ENCODE measurements at places on chromosomes 5 and 9.

DNA sequence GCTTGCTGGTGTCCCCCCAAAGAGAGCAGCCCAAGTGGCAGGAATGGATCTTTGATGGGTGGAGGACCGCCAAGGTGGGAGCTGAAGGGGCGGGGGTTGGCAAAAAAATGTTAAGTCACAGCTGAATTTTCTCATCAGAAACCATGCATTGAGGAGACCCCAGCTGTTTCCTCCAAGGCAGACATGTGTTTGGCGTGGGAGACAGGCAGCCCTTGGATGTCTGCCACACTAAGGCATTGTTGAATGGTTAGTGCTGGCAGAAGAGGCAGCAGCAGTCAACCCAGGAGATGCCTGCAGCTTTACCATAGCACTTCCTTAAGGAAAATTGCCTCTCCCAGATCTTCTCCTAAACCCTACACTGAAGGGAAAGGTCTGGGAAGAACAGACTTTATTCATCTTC, 394.9 kb upstream of the CD180 start:
- DNase-seq, result no peak

DNA sequence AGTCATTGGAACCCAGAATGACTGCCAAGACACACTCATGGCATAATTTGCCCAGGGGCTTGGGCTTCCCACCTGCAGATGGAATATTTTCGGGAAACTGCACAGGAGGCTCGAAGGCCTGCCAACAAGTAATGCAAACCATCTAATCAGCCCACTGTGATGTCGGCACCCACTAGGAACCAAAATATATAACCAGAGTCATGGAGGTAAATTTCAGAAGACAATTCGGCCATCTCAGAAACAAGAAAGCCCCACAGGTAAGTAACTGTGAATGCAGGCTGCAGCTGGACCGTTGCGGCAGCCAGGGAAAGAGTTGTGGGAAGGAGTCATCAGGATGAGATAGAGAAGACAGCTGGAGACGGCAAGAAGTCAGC, 264.4 kb downstream of the SYK start:
- no peak for DNase-seq

- DNase-seq, result no peak
These were observed 102.2 kb upstream of the KLF4 start for GRCh38 chr9:107591781-107592180.

DNA sequence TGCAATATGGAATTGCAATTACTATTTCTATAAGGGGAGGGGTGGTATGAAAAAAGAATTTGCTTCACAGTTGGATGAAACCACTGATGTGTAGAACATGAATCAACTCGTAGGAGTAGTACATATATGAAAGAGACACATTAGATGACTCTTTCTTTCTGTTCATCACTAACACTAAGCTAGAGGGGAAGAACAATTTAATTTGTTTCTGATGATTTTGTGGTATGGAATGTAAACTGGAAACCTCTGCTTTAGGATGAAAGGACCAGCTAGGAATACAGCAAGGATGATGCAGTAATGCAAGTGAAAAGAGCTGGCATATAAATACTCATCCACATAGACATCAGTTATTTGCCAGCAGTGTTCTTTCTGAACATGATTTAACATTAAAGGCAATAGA, 113.4 kb downstream of the PAPPA start:
- DNase-seq, result no peak

DNA sequence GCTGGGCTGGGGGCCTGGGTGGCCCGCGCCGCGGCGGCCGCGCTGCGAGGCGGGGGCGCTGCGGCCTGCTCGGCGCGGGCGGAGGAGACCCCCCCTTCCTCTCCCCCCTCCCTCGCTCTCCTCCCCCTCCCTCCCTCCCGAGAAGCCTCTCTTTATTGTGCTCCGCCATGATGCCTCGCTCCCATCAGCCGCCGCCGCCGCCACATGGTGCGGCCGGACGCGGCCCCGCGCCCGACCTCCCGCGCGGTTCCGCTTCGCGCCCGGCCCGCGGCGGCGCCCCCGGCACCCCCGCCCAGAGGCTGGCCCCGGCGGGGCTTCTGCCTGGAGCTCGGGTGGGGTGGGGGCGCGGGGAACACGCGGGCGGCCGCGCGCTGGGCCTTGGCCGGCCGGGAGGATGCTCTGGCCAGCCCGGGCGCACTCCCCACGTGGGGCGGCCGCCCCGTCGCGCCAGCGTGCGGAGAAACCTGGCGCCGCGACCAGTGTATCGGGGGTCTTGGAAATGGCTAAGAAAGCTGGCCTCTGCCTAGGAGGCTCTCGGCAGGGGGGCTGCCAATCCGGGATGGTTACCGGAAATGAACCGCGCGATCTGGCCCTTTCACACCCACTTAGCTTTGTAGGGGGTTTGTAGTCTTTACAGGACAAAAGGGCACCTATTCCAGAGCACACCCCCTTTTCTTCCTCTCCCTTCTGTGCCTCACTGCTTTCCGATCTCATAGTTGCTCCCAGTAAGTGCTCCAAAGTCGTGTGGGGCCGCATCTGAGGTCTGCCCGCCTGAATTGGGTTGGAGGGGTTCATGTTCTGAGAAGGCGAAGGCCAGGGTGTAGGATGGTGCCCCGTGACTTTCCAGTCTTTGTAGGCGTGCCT, 1.0 kb downstream of the SET start:
- DNase-seq, result no peak

DNA sequence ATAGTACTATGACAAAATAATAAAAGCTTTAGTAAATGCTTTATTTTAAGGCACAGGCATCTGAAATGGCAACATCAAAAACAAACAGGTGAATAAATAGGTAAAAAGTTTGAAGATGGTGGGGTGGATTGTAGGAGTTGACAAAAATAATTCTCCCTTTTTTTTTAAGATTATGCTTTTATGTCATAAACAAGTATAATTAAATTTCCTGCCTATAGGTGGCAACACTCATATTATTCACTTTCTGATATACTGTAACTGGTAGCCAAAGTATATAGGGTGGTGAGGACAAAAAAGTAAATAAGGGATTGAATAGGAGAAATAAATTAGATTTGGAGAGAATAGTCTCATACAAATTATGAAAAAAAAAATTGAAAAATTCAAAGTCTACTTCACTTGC, 120.0 kb upstream of the ACOT12 start:
- DNase-seq, result no peak

DNA sequence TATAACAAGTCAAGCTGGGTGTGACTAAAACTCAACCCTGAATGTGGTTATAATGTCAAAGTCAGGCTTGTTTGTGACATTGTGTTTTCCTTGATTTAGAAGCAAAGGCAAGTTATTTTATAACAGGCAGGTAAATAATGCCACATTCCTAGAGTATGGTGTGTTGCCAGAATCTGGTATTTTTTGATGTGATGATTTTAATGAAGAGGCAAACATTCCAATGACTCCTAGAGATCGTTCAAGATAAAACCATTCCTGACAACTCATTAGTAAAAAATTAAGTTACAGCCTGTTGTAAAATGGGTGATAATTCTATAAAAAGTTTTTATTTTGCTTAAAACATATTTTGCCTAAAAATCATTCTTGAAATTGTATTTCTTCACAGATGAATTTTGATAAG, 60.0 kb downstream of the RAB14 start:
- no peak for DNase-seq

- DNase-seq, result no peak
These were observed 9.5 kb downstream of the SIL1 start for GRCh38 chr5:139188558-139189270.

DNA sequence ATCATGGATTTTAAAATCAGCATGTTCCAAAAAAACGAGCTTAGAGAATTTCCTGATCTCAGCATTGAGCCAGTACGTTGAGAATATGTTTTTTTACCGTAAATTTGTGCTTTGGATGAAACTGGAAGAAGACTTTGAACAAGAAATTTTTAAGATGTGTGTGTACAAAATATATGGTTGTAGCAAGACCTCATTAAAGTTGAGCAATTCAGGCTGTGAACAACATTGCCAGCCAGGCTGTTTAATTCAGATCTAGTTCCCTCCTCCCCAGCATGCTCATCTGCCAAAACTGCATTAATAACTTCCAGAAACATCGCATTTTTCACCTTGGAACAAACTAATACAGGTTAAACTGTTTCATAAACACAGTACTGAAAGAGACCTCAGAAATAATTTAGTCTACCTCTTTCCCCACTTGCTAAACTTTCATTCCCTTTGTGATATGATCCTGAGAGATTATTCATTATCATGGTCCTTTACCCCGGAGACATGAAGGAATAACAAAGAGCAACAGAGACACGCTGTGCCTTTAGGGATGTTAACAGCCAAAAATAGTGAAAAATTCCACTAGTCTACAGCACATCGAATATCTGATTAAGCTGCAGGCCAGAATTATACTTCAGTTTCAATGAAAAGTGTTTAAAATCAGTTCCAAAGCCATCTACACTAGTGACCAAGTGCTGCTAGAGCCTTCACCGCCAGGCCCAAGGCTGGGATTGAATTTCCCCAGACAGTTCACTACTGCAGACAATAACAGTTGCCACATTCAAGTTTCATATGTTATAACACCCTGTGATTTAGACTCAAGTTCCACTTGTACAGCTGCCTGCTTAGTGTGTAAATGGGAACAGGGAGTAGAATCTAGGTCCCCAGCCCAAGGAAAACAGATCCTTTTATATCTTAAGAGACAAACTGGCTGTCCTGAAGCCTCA, 89.6 kb downstream of the EFNA5 start:
- DNase-seq, result no peak

DNA sequence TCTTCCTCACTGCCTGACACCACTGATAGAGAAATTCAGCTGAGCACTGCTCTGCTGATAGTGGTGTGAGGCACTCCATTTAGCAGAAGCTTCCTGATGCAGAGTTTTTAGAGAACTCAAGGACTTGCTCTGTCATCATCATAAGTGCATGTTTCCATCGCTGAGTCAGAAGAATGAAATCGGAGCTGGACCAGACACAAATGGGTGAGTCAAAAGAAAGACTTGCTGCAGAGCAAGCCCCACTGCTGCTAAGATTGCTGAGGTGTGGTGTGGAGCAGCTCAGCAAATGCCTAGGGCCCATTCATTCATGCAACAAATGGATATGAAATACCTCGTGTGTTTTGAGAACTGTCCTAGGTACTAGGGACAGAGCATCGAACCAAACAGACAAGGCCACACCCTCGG, 410.2 kb upstream of the SLC30A5 start:
- no peak for DNase-seq

DNA sequence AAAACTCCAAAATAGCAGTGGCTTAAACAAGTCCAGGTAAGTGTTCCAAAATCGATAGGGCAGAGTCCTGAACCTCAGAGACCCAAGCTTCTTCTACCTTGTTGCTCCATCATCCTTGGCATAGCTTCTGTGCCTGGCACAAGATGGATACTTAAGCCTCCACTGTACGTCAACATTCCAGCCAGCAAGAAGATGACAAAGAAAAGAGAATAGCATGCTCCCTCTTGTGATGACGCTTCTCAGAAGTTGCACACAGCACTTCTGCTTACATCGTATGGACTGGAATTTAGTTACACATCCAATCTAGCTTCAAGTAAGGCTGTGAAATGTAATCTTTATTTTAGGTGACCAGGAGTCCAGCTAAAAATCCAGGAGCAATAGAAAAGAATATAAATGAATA, 227.4 kb downstream of the ESM1 start:
- no peak for DNase-seq

GRCh38 chr9:69085569-69086283, 50.2 kb downstream of the FXN start:
- no peak for DNase-seq

DNA sequence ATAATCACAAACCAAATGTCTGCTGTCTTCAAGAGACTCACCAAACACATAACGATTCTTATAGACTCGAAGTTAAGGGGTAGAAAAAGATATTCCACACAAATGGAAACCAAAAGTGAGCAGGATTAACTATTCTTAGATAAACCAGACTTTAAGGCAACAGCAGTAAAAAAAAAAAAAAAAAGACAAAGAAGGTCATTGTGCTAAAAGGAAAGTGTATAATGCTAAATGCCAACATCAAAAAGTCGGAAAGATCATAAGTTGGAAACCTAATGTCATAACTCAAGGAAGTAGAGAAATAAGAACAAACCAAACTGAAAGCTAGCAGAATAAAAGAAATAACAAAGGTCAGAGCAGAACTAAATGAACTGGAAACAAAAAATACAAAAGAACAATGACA, 714.6 kb downstream of the SEMA5A start:
- no peak for DNase-seq

- DNase-seq, result no peak
These were observed 71.8 kb upstream of the NFIL3 start for GRCh38 chr9:91495450-91495849.

DNA sequence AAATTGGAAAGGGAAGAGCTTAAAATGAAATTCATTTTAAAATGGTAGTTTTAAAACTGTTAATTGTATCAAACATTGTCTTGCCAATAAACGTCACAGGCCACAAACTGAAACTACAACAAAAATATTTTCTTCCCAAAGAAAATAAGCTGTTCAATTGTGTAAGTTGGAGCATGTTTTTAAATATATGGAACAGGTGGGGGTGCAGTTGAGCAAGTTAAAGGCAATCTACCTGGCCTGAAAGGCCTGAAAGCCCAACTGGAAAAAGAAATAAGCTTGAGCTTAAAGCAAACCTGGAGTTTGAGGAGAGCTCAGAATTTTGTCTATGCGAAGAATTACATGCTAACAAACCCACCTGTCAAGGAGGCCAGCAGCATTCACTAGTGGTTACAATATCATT, 439.5 kb downstream of the ACTL7B start:
- no peak for DNase-seq

- DNase-seq, result no peak
These were observed 5.1 kb upstream of the ORM1 start for GRCh38 chr9:114317665-114318357.

- no peak for DNase-seq
These were observed 13.7 kb downstream of the IER5L start for GRCh38 chr9:129164246-129164930.

- DNase-seq, result no peak
These were observed 8.2 kb downstream of the BNIP1 start for GRCh38 chr5:173152547-173152946.

DNA sequence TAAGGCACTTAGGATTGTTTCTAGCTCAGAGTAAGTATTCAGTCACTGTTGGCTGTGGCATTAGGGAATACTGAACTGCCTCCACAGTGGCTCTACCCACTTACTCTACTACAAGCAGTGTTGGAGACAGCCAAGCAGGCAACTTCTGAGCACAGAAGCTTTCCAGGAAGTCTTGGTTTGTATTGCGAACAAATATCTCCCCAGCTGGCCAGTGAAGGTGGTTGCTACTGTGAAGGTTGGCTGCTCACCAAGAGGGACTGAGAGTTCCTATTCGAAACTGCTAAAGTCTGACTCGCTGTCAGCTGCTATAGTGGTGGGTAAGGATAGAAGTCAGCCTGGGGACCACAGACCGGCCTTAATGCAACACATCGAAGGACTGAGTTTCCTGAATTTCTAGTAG, 319.1 kb downstream of the KIF4B start:
- DNase-seq, result no peak

DNA sequence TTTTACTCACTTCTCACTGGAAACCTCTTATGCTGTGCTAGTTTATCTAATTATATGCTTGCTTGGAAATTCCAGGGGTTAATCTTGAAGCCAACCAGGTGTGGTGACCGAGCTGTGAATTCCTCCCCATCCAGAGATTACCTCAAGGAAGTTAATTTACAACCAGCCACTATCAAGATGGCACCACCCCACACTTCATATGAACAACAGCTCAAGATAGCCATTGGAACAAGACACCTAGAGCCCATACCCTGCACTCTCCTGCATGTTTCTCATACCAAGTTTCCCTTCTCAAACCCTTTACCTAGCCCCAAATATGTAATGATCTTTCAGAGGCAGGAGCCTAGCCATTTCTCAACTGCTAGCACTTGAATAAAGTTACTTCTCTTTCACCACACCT, 2156.9 kb upstream of the C9orf72 start:
- DNase-seq, result no peak

Measured in NCI-H1417 treated with DMSO at 0.1 percent for 48 hours (cell line).